ENCODE measurements at places on chromosomes 4 and X.

GRCh38 chr4:108432418-108432817 is 188.0 kb upstream of the RPL34 start:
- no peak for DNase-seq

DNA sequence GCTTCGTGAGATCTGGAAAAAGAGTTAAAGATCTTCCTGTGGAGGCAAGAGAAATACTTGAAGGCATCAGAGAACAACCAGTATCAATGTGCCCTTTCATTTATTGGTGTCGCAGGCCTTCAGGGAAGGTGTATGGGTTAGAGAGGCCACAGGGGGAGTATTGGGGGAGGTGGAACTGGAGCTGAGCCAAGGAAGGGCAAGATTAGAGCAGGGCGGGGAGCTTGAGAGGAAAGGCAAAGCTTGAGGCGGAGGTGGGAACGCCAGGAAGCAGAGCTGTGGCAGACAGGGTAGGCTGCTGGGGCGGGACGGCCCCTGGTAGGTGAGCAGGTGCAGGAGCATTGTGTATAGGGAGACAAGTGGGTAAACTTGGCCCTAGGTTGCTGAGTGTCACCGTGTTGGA is 329.9 kb downstream of the ARHGAP10 start:
- no peak for DNase-seq

GRCh38 chrX:126695375-126695896 is 124.1 kb upstream of the PRR32 start:
- DNase-seq, result no peak

GRCh38 chr4:123676071-123676889 is 279.7 kb downstream of the SPRY1 start:
- DNase-seq, result no peak

DNA sequence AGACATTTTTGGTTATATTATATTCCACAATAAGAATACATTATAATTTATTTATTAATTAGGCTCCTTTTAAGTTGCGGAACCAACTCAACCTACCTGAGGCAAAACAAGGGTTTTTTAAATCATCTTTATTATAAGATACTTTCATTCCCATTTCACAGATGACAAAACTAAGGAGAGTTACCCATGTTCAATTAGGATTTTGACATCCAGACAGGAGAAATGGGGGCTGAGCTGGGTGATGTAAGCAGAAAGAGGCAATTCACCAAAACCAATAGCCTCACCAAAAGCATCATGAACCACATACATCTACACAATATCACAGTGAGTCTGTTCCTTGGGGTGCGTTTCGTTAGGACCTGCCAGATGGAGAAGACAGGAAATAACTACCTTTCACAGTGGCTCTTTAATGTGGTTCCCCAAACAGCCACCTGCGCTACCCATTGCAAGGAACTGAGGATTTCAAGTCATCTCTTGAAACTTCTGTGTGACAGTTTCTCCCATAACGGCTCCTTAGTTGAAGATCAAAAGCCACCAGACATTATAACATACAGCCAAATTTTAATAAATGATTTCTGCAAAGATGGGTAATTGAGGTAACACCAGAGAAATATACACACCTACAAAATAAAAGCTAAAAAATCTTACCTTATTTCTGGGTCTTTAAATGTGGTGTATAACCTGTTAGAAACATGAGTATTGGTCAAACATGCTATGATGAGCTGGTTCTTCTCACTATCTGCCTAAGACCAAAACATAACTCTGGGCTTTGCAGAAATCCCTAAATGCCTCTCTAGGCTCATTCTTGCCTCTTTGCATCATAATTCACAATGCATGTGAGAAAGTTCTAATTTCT is 190.6 kb upstream of the LEF1 start:
- no peak for DNase-seq

DNA sequence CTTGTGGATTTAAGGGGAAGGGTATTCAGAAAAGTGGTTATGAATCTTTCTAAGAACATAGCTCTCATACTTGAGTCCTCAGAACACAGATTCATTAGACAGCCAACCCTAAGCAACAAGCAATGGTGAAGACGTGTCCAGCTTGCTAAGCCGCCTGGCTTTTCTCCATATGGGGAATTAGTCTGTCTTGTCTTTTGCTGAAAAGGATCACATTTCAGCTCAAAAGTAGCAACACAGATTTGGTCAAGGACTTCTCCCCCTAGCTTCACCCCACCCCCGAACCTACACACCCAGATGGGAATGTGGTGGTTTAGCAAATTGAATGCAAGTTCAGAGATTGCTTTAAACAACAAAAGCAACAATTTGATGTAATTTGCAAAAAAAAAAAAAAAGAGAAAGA is 103.3 kb upstream of the RASGEF1B start:
- no peak for DNase-seq

- peak; percentile 13 for DNase-seq
Observed at GRCh38 chr4:54063737-54064316, 578 bp downstream of the CHIC2 start.

DNA sequence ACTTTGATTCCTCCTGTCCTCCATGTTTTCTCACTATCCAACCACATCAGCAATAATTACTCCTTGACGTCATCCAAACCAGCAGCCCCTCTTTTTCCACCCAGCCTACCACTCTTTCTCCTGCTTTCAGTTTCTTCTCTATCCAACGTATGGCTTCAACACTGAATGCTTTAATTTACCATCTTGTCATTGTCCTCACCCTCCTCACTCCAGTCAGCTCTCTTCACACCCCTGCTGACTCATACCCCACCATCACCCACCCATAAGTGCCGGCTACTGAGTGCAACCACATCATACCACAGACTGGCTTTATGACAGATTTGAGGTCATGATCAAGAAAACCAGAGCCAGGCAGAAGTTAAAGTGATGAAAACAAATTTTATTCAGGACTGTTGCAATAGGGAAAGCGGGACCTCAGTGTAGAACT is 9.8 kb upstream of the ANXA5 start:
- DNase-seq, result peak; percentile 42

Data from stimulated activated CD8-positive, alpha-beta memory T cell treated with anti-CD3 and anti-CD28 coated beads, Interleukin-12 subunit alpha, Interleukin-12 subunit beta, amount 100 ng/mL, for 4 hours (primary cell).